ENCODE measurements at places on chromosomes 7 and 10.

DNA sequence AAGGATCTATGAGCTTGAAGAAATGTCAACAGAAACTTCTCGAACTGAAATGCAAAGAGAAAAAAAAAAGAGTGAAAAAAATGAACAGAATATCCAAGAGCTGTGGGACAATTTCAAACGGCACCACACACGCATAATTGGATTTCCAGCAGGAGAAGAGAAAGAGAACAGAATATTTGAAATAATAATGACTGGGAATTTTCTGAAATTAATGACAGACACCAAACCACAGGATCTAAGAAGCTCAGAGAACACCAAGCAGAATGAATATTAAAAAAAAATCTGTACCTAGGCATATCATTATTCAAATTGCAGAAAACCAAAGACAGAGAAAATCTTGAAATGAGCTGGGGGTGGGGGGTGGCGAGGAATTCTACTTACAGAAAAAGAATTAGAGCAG lies 27.2 kb downstream of the DPYSL4 start:
- no peak for DNase-seq

- no peak for DNase-seq
These were observed 287.4 kb upstream of the FOXK1 start for GRCh38 chr7:4394736-4395135.

GRCh38 chr10:78224602-78225001 lies 190.9 kb downstream of the RPS24 start:
- DNase-seq, result no peak

GRCh38 chr7:31782411-31782991 lies 95.5 kb downstream of the PPP1R17 start:
- no peak for DNase-seq

GRCh38 chr10:35533565-35533964 lies 71.6 kb upstream of the GJD4 start:
- DNase-seq, result no peak

GRCh38 chr10:129900825-129901224 lies 63.2 kb downstream of the EBF3 start:
- DNase-seq, result no peak

- no peak for DNase-seq
These were observed 124.1 kb downstream of the MAD1L1 start for GRCh38 chr7:2108501-2109250.

DNA sequence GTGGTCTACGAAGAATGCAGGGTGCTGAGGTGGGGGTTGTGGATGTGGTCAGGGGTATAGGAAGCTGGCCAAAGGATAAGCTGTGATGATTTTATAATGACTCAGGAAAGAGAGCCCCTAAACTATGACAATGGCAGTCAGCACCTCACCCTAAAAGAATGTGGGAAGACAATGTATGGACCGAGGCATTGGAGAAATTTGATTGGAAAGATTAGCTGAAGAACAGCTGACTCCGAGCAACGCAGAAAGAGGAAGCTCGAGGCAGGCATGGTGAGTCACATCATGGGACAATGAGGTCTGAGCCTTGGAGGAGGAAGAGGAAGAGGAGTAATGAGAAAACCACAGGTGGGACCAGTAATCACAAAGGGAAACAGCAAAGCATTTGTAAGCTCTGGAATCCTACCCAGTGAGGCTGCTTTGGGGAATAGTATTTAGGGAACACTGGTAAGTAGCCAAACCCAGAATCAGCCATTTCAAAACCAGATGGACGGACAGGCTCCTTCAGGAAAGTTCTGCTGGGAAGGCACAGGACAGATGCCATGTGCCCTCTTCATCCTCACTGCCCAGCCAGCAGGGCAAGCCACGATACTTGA lies 295.4 kb downstream of the PRPF18 start:
- DNase-seq, result no peak

- no peak for DNase-seq
These were observed 55.5 kb upstream of the CABCOCO1 start for GRCh38 chr10:61606959-61607907.

DNA sequence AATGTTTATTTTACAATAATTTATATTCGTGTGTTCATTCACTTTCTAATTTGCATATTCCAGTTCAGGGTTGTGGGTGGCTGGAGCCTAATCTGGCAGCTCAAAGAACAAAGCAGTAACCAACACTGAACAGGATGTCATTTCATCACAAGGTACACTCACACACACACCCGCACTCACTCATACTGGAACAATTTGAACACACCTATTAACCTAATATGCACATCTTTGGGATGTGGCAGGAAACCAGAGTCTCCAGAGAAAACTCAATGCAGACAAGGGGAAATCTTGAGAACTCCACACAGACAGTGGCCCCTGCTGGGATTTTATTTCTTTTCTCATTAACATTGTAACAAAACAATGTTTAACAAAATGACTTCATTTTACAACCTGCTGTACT lies 97.4 kb downstream of the TWIST1 start:
- no peak for DNase-seq

- DNase-seq, result no peak
These were observed 488.8 kb upstream of the ZMIZ1 start for GRCh38 chr10:78579995-78580394.

DNA sequence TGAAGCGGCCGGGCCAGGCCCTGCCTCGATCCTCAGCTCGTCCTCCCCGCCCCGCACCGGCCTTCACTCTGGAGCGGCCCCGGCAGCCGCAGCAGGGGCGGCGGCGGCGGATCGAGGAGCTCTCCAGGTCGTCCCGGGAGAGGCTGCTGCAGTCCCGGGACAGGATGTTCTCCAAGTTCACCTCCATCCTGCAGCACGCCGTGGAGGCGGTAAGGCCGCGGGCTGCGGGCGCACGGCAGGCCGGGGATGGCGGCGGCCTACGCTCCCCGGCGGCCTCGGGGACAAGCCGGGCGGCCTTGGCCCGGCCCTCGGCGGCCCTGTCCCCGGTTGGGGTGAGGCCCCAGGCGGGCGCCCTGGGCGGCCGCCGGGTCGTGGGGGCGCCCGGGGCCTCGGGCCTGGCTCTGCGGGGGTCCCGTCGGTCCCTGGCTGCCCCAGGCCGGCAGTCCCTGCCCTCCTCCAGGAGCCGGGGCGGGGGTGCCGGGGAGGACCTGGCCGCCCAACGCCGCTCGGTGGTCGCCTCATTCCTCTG lies 399 bp downstream of the FHIP2A start:
- no peak for DNase-seq

DNA sequence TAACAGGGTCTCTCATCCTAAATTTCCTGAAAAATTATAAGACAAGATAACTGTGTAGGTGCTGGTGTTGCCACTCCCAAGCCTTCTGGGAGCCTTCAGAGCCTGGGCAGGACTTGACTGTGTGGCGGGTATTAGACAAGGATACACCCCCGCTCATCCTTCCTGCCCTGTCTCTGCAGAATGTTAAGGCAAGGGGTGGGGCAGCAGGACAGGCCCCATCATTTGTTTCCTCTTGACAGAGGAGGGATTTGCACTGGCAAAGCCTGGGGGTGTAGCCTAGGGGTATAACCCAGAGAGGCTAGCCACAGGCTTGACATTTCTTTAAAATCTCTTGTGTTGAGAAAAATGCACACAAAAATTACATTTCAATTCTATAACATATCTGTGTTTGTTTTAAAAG lies 63.5 kb downstream of the GOLGA7B start:
- no peak for DNase-seq

- no peak for DNase-seq
These were observed 15.6 kb downstream of the GRIFIN start for GRCh38 chr7:2460641-2461040.

GRCh38 chr7:71900556-71900955 lies 511.6 kb downstream of the CALN1 start:
- DNase-seq, result no peak

- no peak for DNase-seq
These were observed 100.8 kb upstream of the ARHGAP21 start for GRCh38 chr10:24824536-24824935.

DNA sequence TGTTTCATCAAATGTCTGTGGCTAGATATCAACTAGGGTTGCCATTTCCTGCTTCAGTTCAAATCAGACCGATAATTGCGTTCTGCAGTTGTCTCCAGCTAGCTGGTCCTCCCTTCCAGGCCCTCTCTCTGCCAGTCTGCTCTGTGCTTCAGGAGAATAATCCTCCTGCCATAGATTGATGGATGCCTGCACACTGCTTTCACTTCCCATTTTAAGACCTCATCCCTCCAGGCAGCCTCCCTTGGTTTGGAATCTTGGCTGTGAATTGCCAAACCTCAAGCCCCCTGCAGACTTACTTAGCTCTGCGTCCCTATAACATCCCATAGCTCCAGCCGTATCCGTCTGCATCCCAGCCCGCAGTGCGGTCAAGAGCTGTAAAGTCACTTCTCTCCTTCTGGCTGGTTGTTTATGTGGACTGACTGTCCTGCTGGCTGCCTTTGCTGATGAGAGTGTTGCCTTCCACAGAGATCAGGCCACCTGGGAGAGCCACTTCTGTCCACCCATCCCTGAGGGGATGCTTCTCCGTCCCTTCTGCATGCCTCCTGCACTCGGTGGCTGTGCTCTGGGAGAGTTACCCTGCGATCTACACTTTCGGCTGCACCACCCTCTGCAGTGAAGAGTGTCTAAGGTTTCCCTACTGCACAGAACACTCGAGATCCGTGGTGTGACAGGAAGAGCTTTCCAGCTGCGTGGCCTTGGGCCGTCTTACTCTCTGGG lies 22.4 kb upstream of the KLF6 start:
- DNase-seq, result no peak

DNA sequence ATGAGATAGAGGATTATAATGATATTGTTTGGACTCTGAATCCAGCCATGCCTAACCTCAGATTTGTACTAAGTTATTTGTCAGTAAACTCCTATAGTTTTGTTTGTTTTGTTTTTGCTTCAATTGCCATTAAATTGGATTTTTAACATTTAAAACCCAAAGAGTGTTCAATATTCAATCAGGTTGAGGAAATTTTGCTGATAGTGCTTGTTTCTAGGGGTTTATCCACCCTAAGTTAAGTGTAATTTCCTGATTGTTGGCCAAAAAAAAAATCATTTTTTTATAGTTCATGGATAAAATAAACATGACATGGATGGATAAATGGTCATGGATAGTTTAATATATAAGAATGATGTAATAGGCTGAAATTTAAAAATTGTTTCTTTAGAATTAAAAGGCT lies 11.4 kb upstream of the BET1 start:
- DNase-seq, result no peak

DNA sequence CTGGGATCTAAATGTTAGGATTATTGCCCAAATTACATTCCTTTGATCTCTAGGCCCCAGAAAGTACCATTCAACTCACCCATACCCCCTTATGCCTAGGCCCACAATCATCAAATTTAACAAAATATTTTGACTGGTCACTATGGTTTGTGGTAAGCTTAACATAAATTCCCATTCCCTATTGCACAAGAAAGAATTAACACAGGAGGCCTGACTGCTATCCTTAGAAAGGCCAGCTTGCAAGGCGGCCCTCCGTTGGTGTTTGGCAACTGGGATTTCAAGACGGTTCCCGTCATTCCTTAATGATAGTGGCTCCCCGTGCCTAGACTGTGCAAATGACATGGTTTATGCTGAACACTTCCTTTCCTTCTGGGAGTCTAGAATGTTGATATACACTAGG lies 29.6 kb downstream of the ARHGAP21 start:
- no peak for DNase-seq

DNA sequence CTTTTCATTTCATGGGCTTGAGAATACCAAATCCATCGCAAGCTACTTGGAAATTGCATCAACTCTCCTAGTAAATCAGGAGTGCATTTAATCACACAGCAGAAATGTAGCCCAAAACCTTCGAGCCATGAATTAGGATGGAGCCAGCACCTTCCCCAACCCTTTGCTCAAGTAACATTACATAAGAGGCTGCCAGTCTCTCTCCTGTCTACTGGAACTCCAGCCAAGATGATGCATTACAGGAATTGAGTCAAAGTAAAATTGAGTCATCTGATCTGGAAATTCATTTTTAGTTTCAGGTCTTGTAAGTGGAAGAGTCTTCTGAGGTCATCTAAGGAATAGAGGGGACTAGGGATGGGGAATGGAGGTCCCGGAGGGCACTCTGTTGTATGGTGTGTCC lies 69.7 kb upstream of the FHIP2A start:
- DNase-seq, result no peak

GRCh38 chr10:110429301-110429700 lies 68.4 kb upstream of the DUSP5 start:
- DNase-seq, result no peak

DNA sequence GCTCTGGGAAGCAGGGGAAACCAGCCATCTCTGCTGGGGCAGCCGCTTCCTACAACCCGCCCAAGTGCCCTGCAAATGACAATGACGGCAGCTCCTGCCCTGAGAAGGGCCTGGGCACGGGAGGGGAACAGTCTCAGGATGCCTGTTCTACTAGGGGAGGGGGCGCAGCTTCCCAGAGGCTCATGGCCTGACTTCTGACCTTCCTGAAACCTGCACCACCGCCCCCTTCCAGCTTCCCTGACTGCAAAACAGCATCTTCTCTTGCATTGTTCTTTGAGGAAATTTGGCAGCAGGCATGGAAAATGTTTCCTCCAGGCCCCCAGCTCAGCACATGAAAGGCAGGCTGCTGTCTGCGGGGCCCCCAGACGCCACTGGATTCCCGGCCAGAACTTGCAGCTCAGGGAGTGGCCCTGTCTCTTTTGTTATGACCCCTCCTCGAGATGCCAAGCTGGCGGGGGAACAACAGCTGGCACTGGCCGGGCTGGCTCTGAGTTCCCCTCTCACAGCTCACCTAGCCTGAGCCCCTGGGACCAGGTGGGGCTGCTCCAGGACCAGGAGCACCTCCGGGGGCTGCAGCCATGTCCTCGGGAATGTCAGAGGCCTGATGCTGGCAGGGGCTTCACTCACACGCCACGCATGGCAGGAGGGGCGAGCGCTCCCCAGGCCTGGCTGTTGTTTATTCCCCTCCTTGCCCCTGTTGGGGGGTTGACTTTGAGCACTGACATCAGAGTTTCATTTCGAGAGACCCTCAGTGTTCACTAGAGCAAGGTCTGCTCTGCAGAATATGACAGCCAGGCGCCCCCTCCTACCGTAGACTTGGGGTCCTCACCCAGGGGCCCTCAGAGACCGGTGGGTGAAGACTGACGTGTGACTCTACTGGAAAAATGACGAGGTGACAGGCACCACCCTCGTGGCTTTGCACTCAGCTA lies 62.7 kb downstream of the CALML3 start:
- DNase-seq, result no peak

GRCh38 chr7:154231732-154232131 lies 179.5 kb downstream of the DPP6 start:
- DNase-seq, result no peak

- DNase-seq, result no peak
These were observed 13.2 kb upstream of the PRKCQ start for GRCh38 chr10:6593241-6593671.

DNA sequence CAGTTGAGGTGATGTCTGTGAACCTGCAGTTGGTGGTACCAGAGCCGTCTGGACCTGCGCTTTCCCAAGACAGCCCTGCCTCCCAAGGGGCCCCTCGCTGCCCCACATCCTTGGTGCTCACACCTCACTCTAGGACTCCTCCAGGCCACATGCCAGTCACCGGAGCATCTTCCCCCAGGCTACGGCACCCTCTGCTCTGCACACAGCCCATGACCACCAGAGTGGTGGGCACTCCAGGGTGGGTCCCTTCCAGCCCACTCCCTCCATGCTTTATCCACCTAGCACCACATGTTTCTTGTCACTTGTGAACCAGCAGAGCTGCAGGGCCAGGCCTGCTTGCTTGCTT lies 183.7 kb upstream of the SH2B2 start:
- DNase-seq, result no peak

- no peak for DNase-seq
These were observed 84.8 kb downstream of the PLXNA4 start for GRCh38 chr7:132491391-132491945.

Data from stimulated activated CD8-positive, alpha-beta memory T cell treated with anti-CD3 and anti-CD28 coated beads, Interleukin-7, amount 100 ng/mL, for 1 hour (primary cell).